ENCODE measurements at places on chromosomes 1 and 21.
A peak's percentile ranks its signal among the peaks of the same experiment; 100 is the strongest.

DNA sequence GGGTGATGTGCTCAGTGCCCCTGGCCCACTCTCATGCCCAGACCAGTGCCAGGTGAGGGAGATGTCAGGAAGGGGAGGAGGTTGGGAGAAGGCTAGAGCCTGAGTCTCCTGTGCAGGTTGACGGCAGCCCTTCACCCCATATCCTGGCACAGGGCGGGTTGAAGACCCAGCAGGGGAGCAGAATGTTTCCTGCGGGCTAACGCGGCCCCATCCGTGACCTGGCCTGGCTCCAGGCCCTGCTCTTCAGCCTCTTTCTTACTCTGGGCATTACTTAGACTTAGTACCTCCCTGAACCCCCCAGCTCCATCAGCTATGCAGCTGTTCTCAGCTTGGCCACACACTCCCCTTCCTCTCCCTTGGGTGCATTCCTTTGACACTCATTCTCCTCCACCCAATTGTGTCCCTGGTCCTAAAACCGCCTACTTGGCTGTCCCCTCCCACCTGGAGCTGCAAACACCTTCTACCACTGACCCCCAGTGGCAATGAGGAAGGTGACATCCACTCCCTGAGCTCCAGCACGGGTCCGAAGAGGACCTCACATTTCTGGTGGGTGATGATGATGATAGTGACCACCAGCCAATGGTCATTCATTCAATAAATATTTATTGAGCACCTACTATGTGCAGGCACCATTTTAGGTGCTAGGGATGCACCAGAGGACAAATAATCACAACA, 179.0 kb downstream of the PTPRU start:
- no peak for DNase-seq

- no peak for DNase-seq
Observed at GRCh38 chr1:52305417-52306226, 60.4 kb downstream of the CC2D1B start.

GRCh38 chr1:203858055-203858454, 3.3 kb upstream of the SNRPE start:
- no peak for DNase-seq

DNA sequence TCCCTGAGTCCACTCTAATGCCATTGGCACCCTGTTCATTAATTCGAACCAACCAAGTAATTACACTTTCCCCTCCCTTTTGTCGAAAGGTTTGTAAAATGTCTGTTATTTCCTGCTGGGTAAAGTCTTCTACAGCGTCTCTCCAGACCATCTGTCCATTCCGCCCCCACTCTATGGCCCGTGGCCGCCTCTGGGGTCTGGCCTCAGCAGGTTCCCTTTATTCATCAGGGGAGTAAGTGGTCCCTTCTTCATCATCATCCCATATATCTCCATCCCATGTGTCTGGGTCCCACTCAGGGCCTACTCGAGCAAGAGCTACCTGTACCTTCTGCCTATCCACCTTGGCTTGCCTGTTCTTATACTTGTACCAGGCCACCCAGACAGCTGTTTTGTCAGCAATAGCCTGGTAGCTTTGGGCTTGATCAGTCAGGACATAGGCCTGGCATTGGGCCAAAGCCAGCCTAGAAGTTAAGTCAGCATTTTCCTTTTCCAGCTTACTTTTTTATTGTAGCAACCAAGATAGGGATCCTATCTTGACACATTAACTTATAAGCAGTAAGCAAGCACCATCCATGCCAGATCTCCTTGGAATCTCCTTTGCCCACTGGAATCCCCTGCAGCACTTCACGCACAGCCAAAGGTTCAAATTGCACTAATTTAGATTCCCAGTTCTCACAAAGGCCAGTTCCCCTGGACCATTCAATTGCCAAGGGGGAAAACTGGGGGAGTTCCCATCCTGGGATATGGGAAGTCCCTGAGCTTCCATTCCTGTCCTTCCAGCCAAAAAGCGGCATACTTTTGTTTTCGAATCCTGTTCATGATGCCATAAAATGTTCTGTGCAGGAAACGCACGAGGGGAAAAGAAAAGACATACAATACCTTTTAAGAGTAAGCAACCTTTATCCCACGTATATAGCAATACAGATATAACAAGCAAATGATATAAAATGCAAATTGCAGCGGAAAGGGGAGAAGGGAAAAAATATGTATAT, 6.6 kb upstream of the STUM start:
- no peak for DNase-seq

- DNase-seq: no peak
Observed at GRCh38 chr1:28811766-28812668, at the start of gene OPRD1. TSS of gene OPRD1 (plus strand) at chr1:28812170. CDS start at chr1:28812384, 214 bp downstream.

DNA sequence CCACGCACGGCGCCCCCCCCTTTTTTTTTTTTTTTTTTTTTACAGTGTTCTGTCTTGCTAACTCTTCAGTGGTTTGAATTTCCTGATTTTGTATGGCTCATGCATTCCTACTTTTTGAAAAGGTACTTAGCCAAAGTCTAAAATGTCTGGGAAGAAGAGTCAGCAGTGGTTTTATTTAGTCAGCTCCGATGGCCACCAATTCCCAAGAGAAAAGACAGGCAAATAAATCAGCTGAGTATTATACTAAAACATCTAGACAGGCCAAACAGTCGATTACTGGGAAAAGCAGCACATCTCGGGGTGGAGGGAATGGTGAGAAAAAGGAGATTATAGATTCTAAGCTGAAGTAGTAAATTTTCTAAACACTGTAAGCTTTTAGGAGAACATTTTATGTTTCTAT, 192.5 kb upstream of the ZRANB2 start:
- DNase-seq: no peak

DNA sequence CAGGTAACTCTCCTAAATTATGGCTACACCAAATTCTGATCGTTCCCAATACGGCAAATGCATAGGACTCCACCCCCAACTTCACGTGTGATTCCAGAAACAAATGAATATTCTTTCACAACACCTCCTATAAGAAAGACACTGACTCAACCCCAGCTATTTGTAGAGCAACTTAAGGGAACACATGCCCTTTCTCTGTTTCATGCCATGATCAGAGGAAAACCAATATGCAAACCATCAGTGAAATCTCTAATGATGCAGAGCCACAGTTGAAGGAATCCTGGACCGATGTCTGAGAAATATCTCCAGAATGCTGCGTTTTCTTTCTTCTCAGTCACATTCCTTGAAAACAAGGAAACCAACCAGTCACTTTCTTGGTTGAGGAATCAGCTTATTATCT, 164.2 kb upstream of the PTBP2 start:
- DNase-seq: no peak

- DNase-seq: peak; percentile 32
Observed at GRCh38 chr1:25622531-25622930, 5.9 kb downstream of the MAN1C1 start.

GRCh38 chr1:201718346-201719202, 110.4 kb upstream of the IPO9 start:
- no peak for DNase-seq

DNA sequence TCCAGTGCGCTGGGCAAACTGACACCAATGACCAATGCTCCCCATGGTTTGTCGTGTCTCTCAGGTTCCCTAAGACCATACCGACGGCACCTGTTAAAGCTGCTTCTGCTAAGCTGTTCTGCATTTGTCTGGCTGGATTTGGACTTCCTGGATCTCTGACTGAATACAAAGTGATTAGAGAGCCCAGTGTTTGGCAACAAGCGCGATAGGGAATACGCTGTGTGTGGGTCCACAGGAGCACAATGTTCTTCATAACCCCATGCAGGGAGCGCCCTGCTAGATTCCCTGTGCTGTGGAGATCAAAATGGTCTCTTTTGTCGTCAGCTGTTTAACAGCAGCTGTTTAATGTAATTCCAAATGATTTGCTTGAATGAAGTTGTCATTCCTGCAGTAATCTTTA, 26.0 kb upstream of the ESRRG start:
- DNase-seq: no peak

GRCh38 chr1:155261493-155261851, 688 bp downstream of the SCAMP3 start:
- no peak for DNase-seq

DNA sequence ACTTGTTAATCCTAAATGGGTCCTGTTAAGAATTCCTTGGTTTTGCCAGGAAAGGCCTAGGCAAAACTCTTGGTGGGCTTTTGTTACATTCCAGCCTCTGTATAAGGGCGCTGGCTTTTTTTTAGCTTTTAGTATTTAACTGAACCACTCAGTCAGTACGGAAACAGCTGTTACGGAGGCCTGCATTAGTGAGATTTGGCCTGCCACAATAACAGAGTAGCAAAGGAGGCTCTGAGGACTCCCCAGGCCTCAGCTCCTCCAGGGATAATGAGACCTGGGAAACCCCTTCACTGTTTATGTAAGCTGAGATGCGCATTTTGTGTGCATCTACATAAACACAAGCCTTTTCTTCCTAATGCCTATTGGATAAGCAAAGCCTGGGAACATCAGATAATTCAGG, 210.2 kb downstream of the APP start:
- no peak for DNase-seq

GRCh38 chr1:165915480-165915879, 88.1 kb downstream of the UCK2 start:
- DNase-seq: no peak

Data from CD4-positive, alpha-beta T cell treated with Interferon gamma for 1 hour (primary cell).